ENCODE measurements at places on chromosomes 6 and 20.

- DNase-seq = no peak
These were observed 10.5 kb upstream of the C20orf144 start for GRCh38 chr20:33651562-33652048.

DNA sequence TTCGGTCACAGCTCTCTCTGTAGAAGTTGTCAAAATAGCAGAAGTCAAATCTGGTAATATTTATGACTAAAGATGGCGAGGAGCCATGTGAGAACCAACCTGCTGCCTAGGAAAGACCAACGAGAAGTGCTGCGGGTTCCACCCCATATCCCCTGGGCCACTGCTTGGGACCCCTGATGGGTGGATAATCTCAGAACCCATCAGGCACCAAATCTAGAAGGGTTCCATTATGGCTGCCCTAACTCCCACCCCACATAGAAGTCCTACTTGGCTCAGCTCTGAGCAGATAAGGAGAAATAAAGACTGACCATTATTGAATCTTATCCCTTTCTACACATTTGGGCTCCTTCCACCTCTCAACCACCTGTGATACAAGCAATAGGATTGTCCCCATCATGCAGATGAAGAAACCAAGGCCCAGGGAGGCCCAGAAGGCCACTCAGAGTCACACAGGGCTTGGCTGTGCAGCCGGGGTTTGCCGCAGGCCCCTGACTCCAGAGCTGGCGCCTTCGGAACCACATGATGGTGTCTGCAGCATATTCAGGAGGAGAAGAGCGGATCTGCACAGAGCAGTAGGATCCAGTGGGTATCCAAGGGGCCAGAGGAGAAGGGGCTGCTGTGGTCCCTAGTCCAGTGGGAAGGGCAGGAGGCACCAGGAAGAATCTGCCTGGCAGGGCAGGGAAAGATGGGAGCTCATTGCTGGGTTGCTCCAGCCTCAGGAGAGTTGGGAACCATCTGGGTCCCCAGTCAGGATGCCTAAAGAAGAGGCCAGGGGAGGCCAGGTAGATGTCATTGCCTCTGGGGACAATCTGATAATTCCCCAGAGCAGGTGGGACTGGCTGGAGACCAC, 9.6 kb upstream of the PCMTD2 start:
- no peak for DNase-seq

- no peak for DNase-seq
These were observed 43.9 kb downstream of the YTHDF1 start for GRCh38 chr20:63171991-63172390.

GRCh38 chr6:29610540-29610939, 22.4 kb downstream of the GABBR1 start:
- DNase-seq = no peak

DNA sequence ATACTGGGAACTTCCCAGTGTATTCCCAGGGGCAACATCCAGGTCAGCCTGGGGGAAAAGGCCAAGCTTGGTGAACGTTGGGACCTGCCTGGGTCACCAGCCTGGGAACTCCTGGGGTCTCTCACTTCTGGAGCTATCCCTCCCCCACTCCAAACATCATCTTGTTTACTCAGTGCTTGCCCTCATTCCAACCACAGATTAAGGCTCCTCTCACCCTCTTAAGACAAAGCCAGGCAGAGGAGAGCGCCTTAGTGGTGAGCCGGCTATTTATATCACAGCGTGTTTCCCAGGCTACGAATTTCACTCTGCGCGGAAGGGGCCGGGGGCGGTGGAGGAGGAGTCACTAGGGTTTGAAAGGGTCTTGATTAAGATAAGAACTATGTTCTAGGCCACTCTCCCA, 12.1 kb downstream of the PRPH2 start:
- no peak for DNase-seq

DNA sequence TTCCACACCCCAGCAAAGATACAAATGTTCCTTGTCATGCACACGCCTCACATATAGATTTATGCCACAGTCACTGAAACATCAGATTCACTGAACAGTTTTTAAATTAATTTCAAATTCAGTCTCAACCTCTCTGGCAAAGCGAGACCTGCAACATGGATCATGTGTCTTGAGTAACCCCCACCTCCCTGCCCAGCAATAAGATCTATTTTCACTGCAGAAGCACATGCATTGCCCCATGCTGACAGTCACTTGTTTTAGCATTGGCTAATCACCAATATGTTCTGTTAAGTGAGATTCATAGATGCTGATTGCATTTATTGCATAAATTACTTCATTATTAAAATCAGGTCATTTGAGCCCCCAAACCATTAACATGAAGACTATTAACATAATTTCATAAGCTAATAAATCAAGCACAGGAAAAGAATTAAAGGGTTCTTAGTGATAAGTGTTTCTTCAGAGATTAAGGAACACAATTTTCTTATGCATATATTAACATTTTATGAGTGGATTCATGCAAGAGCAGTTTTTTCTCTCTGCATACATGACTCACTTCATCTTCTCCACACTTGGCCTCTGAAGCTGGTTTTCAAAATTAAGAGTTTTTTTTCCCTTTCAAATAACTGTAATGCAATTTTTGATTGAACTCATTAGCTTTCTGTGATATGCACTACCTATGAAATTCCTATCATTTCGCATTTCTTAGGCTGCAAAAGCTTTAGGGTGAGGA, 173.2 kb upstream of the SOX4 start:
- no peak for DNase-seq

DNA sequence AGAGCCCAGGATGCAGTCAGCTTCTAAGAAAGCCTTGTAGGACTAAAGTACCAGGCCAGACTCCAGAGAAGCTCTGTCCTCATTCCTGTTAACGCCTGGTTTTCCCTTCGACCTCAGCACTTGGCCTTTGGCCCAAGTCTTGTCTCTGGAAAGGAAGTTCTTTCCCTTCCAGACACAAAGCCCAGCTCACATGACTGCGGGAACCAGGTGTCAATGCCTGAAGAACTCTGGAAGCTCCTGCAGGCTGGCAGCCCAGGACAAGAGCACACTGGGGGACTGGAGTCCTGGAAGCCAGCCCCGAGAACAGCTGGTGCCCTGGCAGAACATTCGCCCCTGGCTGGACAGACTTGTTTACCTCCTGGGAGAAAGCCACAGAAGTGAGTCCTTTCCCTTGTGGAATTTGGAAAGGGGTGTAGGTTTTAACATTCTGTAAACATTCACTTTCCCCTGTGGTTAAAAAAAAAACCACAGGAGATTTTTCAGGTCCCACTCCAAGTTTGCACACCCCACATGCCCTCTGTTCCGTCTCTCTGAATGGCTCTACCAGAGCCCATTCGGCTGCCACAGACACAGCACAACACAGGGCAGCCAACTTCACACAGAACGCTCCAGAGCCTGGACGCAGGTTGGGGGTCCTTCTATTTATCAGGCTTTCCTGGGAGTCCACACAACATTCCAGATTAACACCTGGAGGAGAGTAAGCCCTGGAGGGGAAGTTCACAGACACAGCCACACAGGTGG, 18.1 kb downstream of the ACSS1 start:
- DNase-seq = no peak
